ENCODE measurements at places on chromosomes 4 and X.

DNA sequence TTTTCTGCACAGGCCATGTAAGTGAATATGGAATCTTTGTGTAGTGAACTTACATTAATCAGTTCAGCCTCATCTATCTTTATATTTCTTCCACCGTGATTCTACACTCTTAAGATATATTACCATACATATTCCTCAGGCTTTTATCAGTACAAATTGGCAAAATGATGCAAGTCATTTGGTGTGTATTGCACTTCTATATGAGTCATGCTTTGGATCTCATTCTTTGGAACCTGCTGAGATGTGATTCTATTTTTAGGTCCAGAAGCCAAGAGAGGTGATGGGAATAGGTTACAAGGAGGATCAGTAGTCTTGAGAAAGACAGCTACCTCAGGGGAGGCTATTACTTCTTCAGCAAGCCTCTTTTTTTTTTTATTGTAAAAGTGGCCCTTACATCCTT, 204.4 kb downstream of the ZNF330 start:
- DNase-seq = no peak

DNA sequence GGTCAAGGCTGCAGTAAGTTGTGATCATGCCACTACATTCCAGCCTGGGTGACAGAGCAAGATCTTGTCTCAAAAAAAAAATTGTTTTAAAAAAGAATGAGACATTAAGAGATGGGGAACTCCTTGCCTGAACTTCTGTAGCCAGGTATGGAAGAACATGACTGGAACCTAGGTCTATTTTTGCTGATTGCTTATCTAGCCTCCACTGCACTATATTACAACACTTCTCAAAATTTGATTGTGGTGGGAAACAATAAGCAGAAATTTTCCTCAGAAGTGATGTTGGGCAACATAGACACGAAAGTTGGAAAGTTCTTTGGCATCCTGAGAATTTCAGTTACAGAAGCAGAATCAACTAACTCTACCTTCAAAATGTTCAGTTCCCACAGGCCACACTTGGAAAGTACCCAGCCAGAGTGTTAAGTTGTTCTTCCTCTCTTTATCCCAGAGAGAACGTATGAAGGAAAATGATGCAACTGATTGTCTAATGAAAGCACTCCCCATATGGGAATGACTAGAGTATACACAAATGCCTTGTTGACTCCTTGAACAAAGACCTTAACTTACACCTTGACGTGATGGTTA, 50.0 kb downstream of the LUZP4 start:
- DNase-seq = no peak

DNA sequence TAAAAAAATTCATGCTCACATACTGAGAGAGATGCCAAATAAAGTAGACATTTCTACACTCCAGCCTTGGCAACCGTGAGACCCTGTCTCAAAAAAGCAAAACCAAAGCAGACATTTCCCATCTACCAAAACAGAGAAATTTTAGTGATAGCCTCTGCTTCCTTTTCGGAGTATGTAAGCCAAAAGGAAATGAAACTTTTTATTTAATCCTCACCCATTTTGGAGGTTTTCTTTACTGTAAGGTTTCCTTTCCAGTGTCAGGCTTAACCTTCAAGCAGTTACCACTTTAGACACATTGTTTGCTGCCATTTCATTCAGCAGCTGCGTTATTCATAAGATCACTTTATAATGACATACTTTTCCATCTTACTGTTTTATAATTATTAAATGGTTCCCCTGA, 15.9 kb downstream of the ADD1 start:
- DNase-seq = no peak

GRCh38 chrX:8504451-8504850, 39.8 kb downstream of the VCX3B start:
- DNase-seq = no peak

DNA sequence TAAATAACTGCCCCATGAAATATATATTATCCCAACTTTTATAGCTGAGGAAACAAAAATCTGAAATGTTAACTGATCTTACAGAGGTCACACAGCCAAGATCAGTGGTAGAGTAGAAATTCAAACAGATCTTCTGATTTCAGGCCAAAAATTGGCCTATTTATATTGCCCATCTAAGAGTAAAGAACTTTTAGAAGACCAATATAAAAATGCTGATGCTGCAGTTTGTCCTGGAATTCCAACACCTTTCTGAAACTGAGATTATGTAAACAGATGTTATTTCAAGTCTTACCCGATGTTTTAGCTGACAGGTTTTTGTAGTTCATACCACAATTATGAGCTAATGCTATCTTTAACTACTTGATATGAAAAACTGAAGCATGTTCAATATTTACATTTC, 51.1 kb downstream of the SPANXN3 start:
- no peak for DNase-seq

DNA sequence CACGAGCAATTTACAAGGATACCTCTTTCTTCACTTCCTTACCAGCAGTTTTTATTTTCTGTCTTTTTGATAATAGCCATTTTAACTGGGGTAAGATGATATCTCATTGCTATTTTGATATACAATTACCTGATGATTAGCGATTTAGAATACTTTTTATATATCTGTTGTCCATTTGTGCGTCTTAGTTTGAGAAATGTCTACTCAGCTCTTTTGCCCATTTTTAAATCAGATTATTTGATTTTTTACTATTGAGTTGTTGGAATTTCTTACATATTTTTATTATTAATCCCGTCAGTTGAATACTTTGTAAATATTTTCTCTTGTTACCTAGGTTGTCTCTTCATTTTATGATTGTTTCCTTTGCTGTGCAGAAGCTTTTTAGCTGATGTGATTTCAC, 1.5 kb upstream of the SPIN2A start:
- no peak for DNase-seq
